ENCODE measurements at places on chromosomes 6 and 20.

DNA sequence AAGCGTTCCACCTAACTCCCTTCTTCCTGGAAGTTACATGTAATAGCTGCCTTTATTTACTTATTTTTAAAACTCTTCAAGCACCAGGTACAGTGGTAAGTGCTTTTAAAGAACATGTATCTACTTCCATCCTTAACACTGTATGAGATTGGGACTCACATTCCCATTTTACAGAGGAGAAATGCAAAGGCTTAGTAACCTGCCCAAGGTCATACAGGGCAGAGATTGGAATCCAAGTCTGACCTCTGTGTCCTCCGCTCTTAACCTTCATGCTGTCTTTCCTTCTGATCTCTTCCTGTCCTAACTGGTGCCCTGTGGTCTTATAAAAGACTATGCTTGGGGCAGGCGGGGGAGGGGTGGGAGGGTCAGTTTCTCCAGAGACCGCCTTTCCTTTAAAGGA lies 1.6 kb downstream of the B4GALT5 start:
- DNase-seq, result no peak

GRCh38 chr6:22926790-22927354 lies 357.5 kb downstream of the HDGFL1 start:
- DNase-seq, result peak; percentile 13

- DNase-seq, result peak; percentile 53
Observed at GRCh38 chr6:118770112-118770788, 118.9 kb upstream of the CEP85L start.

DNA sequence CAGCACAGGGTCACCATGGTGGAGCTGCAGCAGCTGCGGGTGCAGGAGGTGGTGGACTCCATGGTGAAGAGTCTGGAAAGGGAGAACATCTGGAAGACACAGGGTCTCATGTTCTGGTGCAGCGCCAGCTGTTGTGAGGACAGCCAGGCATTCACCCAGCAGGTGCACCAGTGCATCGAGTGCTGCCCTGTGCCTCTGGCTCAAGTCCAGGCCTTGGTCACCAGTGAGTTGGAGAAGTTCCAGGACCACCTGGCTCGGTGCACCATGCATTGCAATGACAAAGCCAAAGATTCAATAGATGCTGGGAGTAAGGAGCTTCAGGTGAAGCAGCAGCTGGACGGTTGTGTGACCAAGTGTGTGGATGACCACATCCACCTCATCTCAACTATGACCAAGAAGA lies 22.9 kb upstream of the RIPK1 start:
- DNase-seq, result peak; percentile 56

DNA sequence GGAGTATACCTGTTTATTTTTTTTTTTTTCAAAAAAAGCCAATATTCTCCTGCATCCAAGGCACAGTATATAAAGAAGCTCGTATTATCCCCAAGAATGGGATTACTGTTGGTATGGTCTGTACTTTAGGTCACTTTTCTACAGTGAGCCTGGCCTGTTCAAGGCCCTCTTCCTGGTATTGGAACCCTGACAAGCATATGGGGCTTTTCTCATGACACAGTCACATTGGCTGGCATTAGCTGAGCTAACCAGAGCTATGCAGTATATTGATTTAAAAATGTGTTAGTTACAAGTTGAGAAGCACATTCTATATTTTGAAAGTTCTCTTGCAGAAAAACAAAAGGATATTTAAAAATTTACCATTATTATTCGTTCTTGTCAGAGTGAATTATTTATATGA lies 48.0 kb downstream of the MCHR2 start:
- no peak for DNase-seq

DNA sequence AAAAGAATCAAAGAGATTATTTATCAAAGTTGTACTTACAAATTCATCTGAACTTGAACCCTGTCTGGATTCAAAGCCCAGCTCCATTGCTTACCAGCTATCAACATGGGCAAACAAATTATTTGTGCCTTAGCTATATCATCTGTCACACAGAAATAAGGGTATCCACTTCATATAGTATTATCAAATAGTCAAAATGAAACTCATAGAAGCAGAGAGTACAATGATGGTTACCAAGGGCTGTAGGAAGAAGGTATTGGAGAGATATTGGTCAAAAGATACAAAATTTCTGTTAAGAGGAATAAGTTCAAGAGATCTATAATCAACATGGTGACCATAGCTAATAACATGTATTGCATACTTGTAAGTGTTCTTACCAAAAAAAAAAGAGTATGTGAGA lies 87.8 kb upstream of the CCDC28A start:
- DNase-seq, result no peak

GRCh38 chr6:165231581-165232561 lies 77.5 kb downstream of the C6orf118 start:
- DNase-seq, result peak; percentile 17

- no peak for DNase-seq
Observed at GRCh38 chr20:23631981-23632710, 5.6 kb downstream of the CST3 start.

GRCh38 chr6:93213028-93213427 lies 206.3 kb downstream of the EPHA7 start:
- DNase-seq, result no peak

- peak; percentile 76 for DNase-seq
Observed at GRCh38 chr6:168370310-168370991, 50.9 kb upstream of the DACT2 start.

DNA sequence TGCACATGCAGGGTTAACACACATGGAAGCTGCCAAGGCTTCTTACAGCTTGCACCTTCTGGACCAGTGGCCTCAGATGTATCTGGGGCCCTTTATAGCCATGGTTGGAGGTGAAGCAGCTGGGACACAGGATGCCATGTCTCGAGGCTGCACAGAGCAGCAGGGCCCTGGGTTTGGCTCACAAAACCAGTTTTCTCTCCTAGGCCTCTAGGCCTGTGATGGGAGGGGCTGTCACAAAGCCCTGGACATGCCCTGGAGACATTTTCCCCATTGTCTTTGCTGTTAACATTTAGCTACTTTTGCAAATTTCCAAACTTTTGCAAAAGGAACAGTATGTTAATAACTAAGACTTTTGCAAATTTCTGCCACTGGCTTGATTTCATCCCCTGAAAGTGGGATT lies 18.2 kb upstream of the GSTA1 start:
- DNase-seq, result no peak

- no peak for DNase-seq
Observed at GRCh38 chr6:45500924-45501816, 123.4 kb upstream of the SUPT3H start.

Measured in NCI-H146 (cell line).